ENCODE measurements at places on chromosomes 16 and 17. TPM values are rescaled to one million over a fixed set of nuclear protein-coding genes. Genes with fewer than 3 reads are reported as not detected.

The PRAC2 gene
- total RNA-seq: not detected

The IL21R gene
- 1.7 TPM for total RNA-seq

The IRX6 gene
- 0.36 TPM for total RNA-seq

The OR1A1 gene
- not detected for total RNA-seq

The PGAP3 gene
- 16.0 TPM for total RNA-seq

The NEUROD2 gene
- not detected for total RNA-seq

The CDH5 gene
- 108 TPM for total RNA-seq

The SPATA32 gene
- not detected for total RNA-seq

The TEX19 gene
- total RNA-seq: not detected

The ETV4 gene
- 7.1 TPM for total RNA-seq

The CIAO3 gene
- total RNA-seq: 26.9 TPM

The CIBAR2 gene
- not detected for total RNA-seq

The GAS2L2 gene
- 0.13 TPM for total RNA-seq

The SCO1 gene
- total RNA-seq: 17.7 TPM

The ABCA9 gene
- total RNA-seq: 118 TPM

The C16orf54 gene
- 2.2 TPM for total RNA-seq

The TLCD3B gene
- not detected for total RNA-seq

The HBA1 gene
- total RNA-seq: 11,060 TPM

The ODF4 gene
- not detected for total RNA-seq

The CA5A gene
- total RNA-seq: not detected

The C1QTNF8 gene
- not detected for total RNA-seq

The DDX52 gene
- total RNA-seq: 17.5 TPM

The CHP2 gene
- total RNA-seq: 22.6 TPM

The DDX42 gene
- total RNA-seq: 139 TPM

The CNTNAP4 gene
- total RNA-seq: 0.76 TPM

The CTRB2 gene
- 7.3 TPM for total RNA-seq

The KIAA0753 gene
- 22.5 TPM for total RNA-seq

The TRPV3 gene
- total RNA-seq: 13.0 TPM

The SOX8 gene
- 57.7 TPM for total RNA-seq

The SLC2A4 gene
- total RNA-seq: 6.1 TPM

The GFAP gene
- total RNA-seq: 9.2 TPM

The PRSS27 gene
- 2.1 TPM for total RNA-seq

The HSD3B7 gene
- total RNA-seq: 16.3 TPM

The ORMDL3 gene
- total RNA-seq: 39.1 TPM

The CCL5 gene
- 5.3 TPM for total RNA-seq

The TPPP3 gene
- total RNA-seq: 12.5 TPM

The CFAP119 gene
- 5.5 TPM for total RNA-seq

The ABAT gene
- total RNA-seq: 24.2 TPM

The DRC7 gene
- total RNA-seq: not detected

The ARHGDIG gene
- total RNA-seq: 0.94 TPM

The KRTAP17-1 gene
- not detected for total RNA-seq

The NOG gene
- total RNA-seq: 5.3 TPM

The NUPR1 gene
- 99.3 TPM for total RNA-seq

The SLC38A8 gene
- total RNA-seq: not detected

The STX1B gene
- total RNA-seq: 2.1 TPM

The ASGR1 gene
- total RNA-seq: 2.3 TPM

The CDT1 gene
- total RNA-seq: 0.76 TPM

The MEOX1 gene
- total RNA-seq: 19.5 TPM

The EXOC3L1 gene
- 1.3 TPM for total RNA-seq

The GAST gene
- total RNA-seq: not detected

The PTGES3L gene
- 0.40 TPM for total RNA-seq

The HBQ1 gene
- 3.2 TPM for total RNA-seq

The ITGB4 gene
- 469 TPM for total RNA-seq

The PRRT2 gene
- 26.3 TPM for total RNA-seq

The ARL5C gene
- total RNA-seq: not detected

Data from sciatic nerve (tissue), 2 donors.